Testis (tissue), 5 donors: ENCODE measurements at places on chromosomes 16 and 17.

GRCh38 chr17:35377706-35378105 lies 4.3 kb upstream of the SLFN11 start:
- DNase-seq: no peak

GRCh38 chr17:8956465-8956902 lies 9.0 kb downstream of the PIK3R5 start:
- no peak for DNase-seq

DNA sequence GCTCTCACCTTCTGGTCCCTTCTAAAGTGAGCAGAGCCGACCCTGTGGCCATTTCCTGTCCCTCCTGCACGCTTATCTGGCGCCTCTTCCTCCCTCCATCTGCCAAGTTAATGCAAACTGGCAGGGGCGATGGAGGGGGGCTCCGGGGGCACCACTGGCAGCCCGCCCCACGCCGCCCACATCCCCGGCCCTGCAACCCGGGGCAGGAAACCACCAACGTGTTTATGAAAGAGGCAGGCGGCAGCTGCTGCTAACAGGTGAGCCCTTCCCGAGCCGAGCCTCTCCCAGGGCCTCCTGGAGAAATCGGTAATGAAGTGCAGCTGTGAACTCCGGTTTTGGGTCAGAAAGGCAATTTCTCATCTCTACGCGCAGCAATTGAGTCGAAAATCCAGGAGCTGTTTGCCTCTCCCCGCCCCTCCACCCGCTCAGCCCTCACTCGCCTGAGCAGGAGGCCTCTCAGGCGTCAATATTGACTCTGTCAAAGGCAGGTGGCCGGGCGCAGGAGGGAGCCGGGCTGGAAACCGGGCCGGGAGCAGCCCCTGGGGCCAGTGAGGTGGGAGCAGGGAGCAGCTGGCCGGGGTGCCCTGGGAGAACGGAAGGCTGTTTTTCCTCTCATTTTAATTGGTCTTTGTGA lies 164.4 kb upstream of the GSE1 start:
- DNase-seq: no peak

- DNase-seq: no peak
Measured at GRCh38 chr16:56399047-56399446, 26.3 kb downstream of the AMFR start.

GRCh38 chr17:8711291-8711690 lies 33.3 kb downstream of the CCDC42 start:
- DNase-seq: no peak

- no peak for DNase-seq
Measured at GRCh38 chr17:38551121-38551520, 54.6 kb downstream of the SRCIN1 start.

GRCh38 chr17:48754500-48755261 lies 26.1 kb upstream of the HOXB13 start:
- no peak for DNase-seq

GRCh38 chr16:27318392-27319256 lies 4.8 kb downstream of the IL4R start:
- no peak for DNase-seq

- DNase-seq: peak; percentile 64
Measured at GRCh38 chr16:75317101-75317522, 65.7 kb upstream of the BCAR1 start.

DNA sequence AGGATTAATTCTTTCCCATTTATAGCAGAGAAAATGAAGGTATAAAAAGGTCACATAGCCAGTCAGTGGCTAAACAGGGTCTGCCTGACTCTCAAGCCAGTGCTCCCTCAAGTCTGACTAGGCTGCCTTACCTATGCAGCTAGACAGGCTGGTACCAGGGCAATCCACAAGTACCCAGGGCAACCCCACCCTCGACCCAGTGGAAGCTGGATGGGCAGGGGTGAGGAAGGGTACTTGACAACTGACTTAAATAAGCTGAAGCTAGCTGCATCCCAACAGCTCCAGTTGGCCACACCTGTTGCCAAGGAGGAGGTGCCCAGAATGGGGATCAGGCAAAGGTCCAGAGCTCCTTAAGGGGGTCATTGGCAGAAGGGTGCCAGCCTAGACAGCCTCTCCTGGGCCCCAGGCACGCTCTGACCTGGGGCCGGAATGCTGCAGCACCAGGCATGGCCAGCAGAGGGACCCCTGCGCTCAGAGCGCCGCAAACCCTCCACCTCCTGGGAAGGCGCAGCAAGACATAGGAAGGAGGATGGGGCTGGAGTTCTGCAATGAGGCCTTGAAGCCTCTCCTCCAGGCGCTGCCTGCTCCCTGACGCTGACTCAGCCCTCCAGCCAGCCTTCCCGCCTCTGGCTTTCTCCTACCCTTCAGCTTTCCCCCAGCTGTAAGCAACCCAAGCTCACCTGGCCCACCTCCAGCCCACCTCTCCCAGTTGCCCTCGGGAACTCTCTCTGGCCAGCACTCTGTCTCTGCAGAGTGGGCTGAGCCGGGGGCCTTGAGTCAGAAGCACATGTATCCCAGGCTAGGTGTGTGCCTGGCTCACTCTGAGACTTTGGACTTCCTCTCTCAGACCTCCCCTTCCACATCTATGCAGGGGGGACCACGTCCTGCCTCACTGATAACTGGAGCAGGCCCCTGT lies 28.8 kb downstream of the MPP2 start:
- peak; percentile 83 for DNase-seq

- DNase-seq: no peak
Measured at GRCh38 chr16:85537795-85538401, 75.2 kb upstream of the GSE1 start.

DNA sequence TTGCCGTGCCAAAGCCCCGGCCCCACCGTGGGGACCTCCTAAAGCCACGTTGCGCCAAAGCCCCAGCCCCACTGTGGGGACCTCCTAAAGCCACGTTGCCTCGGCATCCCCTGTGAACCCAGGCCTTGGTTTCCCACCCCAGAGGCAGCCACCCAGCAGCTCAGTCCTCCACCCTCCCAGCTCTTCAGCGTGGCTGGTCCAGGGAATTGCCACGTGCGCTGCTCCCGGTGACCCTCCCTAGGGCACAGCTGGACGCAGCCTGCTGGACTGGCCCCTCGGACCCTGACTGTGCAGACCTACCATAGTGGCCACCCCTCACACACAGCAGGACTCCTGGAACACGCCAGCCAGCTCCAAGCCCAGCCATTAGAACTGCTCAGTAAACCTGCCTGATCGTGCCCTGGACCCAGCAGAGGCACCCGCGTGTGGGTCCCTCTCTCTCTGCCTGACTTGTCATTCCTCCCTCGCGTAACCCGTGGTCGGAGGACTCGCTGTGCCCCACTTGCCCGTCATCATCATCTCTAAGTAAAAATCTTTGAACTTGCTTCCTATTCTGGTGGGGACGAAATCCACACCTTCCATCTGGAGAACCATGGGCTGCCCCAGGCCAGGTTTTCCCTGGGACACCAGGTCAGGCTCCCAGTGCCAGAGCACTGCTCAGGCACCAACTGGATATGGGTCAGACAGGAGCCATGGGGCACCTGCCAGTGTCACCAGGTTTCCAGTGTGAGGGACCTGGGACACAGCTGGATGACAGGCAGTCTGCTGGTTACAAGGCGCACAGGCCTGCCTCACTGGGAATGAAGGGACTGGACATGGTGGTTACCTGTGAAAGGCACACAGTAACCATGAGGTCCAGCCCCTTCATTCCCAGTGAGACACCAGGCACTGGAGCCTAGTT lies 5.6 kb downstream of the CIAO3 start:
- no peak for DNase-seq

DNA sequence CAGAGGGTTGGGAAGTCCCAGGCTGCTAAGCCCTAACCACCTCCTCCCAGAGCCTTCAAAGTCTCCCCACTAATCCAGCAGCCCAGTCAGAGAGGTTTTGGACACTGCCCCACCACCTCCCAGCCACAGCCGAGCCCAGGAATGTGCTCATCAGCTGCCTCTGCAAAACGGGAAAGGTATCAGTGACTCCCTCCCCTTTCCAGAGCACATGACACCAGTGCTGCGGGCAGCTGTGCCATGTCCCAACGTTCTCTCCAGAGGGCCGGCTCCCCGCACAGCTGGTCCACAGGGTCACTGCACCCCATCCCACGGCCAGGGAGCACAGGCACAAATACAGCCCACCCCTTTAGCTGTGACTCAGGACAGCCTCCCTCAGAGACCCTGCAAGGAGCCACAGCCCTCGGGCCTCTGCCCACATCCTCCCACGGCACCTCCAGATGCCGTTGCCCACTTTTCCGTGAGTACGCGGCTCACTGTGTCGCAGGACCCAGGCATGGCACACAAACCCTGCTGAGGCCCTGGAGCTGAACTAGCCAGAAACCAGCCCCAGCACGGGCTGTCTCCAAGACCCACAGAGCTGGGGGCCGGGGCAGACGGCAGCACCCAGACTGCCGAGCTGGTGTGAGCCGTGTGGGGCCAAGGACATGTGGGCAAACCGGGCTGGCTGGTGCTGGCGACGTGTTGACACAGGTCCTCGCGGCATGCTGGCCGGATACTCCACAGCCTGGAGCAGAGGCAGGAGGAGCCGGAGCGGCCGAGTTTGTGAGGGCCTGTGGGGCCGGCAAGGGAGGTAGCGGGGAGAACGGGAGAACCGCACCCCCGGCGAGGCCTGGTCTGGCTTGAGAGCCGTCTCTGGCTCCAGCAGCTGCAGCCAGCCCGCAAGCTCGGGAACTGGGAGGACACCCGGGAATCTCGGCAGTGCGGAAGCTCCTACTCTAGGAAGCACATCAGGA lies 6.3 kb upstream of the PPP1R27 start:
- DNase-seq: no peak

- DNase-seq: no peak
Measured at GRCh38 chr17:50185631-50186471, 15.6 kb downstream of the COL1A1 start.

DNA sequence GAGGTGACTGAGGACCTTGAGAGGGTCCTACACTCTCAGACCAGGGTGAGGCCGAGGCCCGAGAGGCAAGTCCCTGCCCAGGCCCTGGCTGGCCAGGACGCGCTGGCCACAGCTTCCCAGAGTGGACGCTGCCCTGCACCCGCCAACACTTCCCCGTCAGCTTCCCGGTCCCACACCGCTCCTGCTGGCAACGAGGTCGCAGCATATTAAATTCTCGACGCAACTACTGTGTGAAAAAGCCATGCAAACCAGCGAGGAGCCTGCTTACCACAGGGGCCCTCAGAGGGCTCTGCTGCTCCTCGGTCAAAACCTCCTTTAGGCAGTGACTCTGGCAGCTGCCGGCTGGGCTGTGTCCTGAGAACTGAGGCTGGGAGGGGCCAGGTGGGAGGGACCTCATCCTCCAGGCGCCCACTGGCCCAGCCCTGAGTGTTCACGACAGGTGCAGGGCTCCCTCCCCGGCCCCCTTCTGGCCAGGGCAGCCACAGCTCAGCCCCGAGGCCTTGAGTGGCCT lies 2.1 kb upstream of the TEX19 start:
- DNase-seq: no peak

DNA sequence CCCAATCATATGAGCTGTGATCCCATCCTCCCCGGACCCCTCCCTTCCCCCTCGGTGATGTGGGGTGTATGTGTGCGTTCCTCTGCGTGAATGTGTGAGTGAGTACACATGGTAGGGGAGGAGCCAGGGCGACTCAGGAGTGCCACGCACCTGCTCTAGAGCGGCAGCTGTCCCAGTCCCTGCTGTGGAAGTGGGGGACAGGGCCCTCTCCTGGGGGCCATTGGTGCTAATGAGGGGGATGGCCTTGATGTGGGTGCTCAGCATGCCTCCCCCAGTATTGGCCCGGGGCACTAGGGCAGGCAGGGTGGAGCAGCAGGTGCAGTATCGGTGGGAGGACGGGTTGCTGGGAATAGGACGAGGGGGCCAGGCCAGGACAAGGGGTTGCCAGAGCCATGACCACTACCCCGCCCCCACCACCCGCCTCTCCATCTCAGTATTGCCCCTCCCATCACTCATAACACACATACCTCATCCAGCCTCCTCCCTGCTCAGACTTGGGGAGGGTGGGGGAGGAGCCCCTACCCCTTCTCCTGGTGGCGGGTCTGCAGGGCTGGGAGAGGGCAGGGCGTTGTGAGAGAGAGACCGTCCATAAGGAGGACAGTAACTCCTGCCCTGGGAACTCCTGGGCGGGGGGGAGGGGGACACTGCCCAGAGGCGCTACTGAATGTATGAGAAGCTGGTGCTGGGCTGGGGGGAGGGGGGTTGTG lies 8.5 kb downstream of the NR1D1 start:
- DNase-seq: no peak

DNA sequence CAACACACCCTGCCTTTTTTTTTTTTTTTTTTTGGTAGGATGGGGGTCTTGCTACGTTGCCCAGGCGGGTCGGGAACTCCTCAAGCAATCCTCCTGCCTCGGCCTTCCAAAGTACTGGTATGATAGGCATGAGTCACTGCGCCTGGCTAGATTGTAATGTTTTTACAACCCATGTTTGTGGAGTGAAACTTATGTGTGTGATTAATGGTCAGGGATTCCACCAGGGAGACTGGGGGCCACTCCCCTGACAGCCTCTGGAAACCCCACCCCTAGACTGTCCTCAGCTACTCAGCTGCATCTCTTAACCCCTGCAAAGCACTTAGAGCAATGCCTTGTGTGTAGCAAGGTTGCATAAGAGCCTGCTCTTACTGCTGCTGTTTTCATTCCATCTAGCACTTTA lies 220.5 kb downstream of the PARN start:
- DNase-seq: no peak

DNA sequence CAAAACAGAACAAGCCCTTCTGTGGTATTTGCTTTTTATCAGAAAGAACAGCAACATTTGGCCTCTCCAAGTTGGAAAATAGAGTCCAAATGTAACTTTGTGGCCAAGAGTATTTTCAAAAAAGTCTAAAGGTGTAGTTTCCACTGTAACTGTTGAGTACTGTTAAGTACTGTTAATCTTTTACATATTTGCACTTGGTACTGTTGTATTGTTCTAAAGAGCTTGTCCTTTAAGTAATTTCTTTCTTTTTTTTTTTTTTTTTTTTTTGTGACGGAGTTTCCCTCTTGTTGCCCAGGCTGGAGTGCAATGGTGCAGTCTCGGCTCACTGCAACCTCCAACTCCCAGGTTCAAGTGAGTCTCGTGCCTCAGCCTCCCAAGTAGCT lies 21.5 kb downstream of the LDAF1 start:
- DNase-seq: no peak

DNA sequence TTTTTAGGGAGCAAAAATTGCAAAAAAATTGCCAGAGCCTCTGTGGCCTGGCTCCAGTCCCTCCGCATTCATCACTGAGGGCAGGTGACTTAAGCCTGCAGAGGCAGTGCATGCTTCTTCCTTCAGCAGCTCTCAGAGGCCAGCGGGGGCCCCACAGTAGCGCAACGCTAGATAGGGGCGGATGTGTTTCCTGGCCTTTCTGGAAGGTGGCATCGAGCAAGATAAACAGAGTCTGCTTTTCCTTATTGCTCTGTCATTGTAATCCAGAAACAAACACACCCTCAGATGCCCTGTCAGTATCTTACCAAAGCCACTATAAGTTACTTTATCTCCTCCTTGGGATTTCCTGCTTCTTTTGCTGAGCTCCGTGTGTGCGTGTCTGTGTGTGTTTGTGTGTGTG lies 75.5 kb upstream of the IRX6 start:
- no peak for DNase-seq

- no peak for DNase-seq
Measured at GRCh38 chr17:6356562-6356961, 78.4 kb downstream of the AIPL1 start.

GRCh38 chr17:60525685-60526514 lies at the start of gene APPBP2:
TSS of gene APPBP2 (minus strand) at chr17:60526242. CDS start at chr17:60525931, 311 bp downstream.
- DNase-seq: peak; percentile 92
